Fibroblast of lung (primary cell): ENCODE measurements at places on chromosomes 11 and 22. TPM values are rescaled to one million over a fixed set of nuclear protein-coding genes. Genes with fewer than 3 reads are reported as not detected.

- H3K4me1 ChIP-seq: no peaks in the 10 kb centered on the region
- no peaks in the 10 kb centered on the region for H3K27me3 ChIP-seq
- no peaks in the 10 kb centered on the region for H3K36me3 ChIP-seq
- no peak overlapping the region for H3K27ac ChIP-seq
- H3K4me3 ChIP-seq: no peak overlapping the region
Observed at GRCh38 chr11:57378186-57378585, 2.8 kb downstream of the PRG3 start.

GRCh38 chr22:44947049-44947448 lies 62.8 kb downstream of the PHF21B start:
- H3K27ac ChIP-seq: no peak overlapping the region
- no peaks in the 10 kb centered on the region for H3K36me3 ChIP-seq
- no peaks in the 10 kb centered on the region for H3K27me3 ChIP-seq
- no peaks in the 10 kb centered on the region for H3K4me1 ChIP-seq
- no peak overlapping the region for H3K4me3 ChIP-seq

DNA sequence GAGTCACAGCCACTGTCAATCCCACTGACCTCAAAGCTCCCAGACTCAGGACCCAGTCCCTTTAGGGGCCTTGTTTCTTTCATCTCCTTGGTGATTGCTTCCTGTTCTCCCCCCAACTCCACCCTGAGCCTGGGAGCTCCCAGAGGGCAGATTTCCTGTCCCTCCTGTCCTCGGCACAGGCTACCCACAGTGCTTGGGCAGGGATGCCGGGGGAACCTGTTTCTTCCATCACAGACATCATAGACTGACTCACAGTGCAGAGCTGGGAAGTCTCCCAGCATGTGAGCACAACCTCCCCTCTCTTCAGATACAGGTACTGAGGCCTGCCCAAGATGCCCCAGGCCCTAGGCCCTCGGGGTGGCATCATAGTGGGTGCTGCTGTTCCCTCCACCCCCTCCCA lies 16.6 kb downstream of the TRIM29 start:
- no peak overlapping the region for H3K27ac ChIP-seq
- H3K4me3 ChIP-seq: no peak overlapping the region
- H3K4me1 ChIP-seq: no peaks in the 10 kb centered on the region

DNA sequence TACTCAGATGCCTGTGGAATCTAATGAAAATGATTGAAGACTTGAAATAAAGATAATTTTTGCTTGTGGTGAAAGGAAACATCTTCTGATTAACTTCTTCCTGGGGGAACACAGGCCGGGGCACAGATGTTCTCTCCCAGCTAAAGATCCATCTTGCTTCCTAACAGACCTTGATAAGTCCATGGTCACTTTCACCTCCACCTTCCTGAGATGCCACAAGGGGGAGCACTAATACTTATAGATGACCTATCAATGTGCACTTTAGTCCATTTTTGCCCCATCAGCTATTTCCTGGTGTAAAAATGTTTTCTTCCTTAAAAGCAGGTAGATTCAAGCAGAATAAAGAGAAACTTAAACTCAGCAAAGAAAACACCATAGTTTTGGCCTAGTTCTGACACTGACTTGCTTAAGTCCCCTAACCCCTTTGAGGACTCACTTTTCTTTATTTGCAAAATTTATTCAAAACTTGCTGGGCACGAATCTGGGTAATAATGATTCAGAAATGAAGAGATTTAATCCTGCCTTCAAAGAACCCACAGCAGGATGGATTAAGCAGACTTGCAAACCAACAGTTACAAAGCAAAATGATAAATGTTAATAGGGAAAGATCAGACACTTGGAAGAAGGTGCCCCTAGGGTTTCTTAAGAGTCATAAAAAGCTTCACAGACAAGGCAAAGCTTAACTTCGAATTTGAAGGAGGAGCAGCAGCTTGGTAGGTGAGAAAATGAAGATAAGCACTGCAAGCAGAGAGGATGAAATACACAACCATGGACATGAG lies 158.7 kb downstream of the RAB38 start:
- H3K27ac ChIP-seq: no peak overlapping the region
- no peaks in the 10 kb centered on the region for H3K27me3 ChIP-seq
- H3K4me1 ChIP-seq: no peaks in the 10 kb centered on the region
- peak; percentile 77 for DNase-seq

DNA sequence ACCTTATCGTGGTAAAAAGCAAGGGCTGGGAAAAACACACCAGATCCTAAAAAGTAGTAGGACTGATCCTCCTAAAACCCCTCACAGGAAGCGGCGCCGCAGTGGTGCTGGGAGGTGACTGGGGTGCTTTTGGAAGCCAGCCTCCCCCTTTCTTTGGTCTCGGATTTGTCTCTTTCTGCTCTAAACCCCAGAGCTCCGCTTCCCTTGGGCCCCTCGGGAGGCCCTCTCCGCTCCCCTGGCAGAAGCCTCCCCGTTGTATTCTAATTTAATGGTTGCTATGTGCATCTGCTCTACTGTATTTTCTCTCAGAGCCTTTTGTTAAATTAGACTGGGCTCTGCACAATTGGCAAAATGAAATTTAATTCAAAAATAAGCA lies 587.7 kb downstream of the OPCML start:
- peak overlapping the region; percentile 46 for H3K4me3 ChIP-seq
- DNase-seq: no peak

DNA sequence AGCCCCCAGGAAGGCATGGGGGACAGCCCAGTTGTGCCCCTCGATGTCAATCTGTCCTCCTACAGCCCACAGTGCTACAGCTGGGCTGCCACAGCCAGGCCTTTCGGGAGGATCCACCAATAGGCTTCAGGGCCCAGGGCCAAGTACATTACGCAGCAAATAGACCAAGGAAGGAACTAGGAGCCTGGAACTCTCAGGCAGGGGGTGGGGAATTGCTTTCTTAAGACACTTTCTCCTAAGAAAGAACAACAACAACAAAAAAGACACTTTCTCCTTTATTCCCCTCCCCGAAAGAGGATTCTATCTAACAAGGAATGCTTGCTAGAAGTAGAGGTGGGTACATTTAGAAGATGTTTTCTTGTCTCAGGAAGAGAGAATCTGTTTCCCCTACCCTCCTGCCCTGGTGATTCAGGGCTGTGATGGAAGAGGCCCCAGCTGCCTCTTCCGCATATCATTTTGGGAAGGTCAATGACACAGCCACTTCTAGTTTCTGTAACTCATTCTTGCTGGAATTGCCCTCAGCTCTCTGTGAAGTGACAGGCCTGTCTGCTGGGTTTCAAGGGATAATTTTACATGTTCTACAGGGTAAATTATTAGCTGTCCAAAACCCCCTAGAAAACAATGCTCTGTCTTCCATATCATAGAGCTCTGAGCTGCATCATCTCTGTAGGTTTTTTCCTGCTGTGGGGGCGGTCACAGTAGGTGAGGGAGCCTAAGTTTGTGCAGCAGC lies 6.0 kb upstream of the MALAT1 start:
- H3K36me3 ChIP-seq: no peaks in the 10 kb centered on the region
- H3K27me3 ChIP-seq: no peaks in the 10 kb centered on the region
- DNase-seq: peak; percentile 86
- H3K27ac ChIP-seq: peak overlapping the region; percentile 100
- peak overlapping the region; percentile 18 for H3K4me3 ChIP-seq
- peaks cover 71% of the 10 kb centered on the region for H3K4me1 ChIP-seq

GRCh38 chr11:86889001-86889341 lies 66.2 kb downstream of the FZD4 start:
- H3K36me3 ChIP-seq: no peaks in the 10 kb centered on the region
- no peak for DNase-seq
- no peaks in the 10 kb centered on the region for H3K4me1 ChIP-seq
- H3K4me3 ChIP-seq: no peak overlapping the region

DNA sequence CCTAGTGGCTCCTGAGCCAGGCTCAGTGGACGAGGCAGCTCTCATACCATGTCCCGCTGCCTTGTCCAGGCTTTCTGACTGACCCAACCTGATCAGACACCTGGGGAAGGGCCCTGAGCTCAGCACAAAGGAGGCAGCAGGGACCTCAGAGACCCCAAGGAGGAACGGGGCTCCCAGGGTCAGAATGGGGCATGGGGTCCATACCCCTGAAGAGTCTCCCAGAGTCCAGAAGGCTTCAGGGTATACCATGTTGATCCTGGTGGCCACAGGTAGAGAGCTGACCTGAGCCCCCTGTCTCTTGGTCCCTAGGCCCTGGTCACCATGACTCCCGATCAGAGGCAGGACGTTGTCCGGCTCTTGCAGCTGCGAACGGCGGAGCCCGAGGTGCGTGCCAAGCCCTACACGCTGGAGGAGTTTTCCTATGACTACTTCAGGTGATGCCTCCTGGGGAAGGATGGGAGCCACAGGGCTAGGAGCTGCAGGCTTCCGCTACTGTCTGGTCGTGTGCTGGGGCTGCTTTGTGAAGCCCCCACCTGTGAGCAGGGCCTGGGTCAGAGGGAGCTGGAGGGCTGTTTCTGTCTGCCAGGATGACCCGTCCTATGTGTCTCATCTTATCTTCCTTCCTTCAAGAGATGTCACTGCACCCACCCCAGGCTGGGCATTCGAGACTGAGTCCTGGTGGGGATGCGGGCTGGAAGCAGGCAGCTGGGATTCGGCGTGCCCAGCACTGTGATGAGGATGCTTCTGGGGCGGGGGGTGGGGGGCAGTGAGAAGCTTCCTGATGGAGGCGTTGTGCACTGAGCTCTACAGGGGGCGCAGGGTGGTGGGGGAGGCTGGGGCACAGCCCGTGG lies 74.2 kb downstream of the MYO7A start:
- H3K4me1 ChIP-seq: no peaks in the 10 kb centered on the region
- no peaks in the 10 kb centered on the region for H3K36me3 ChIP-seq
- DNase-seq: no peak
- H3K27me3 ChIP-seq: no peaks in the 10 kb centered on the region

- H3K4me3 ChIP-seq: no peak overlapping the region
- H3K27me3 ChIP-seq: no peaks in the 10 kb centered on the region
- H3K36me3 ChIP-seq: no peaks in the 10 kb centered on the region
- H3K4me1 ChIP-seq: no peaks in the 10 kb centered on the region
- H3K27ac ChIP-seq: no peak overlapping the region
Observed at GRCh38 chr11:71332046-71332445, 79.7 kb upstream of the SHANK2 start.

- peaks cover 10% of the 10 kb centered on the region for H3K36me3 ChIP-seq
- no peaks in the 10 kb centered on the region for H3K27me3 ChIP-seq
- DNase-seq: peak; percentile 94
- H3K4me3 ChIP-seq: peak within 1 kb of the TSS; percentile 59
- peak within 1 kb of the TSS; percentile 63 for H3K27ac ChIP-seq
Observed at GRCh38 chr11:65040847-65041622, at the start of gene SAC3D1. SAC3D1 (plus strand) TSS chr11:65041210; CDS start chr11:65041293, 83 bp downstream.

DNA sequence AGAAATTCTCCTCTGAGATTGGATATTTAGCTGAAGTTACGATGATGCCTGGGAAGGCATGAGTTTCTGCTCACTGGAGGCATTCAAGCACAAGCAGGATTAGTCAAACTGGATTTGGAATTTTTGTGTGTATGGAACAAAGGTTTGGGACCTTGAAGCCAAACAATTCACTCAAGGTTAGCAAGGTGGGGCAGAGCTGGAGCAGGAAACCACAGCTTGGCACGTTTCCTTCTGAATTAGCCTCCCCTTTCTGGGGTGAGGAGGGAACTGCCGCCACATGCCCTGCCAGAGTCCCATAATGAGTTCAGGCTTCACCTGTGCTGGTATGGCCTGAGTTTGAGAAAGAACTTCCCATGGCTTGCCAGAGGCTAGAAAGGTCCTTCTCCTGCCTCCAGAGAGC lies 50.9 kb upstream of the RRAS2 start:
- no peak overlapping the region for H3K27ac ChIP-seq
- no peak overlapping the region for H3K4me3 ChIP-seq
- no peak for DNase-seq
- no peaks in the 10 kb centered on the region for H3K36me3 ChIP-seq
- no peaks in the 10 kb centered on the region for H3K27me3 ChIP-seq

- no peak for DNase-seq
- H3K4me1 ChIP-seq: no peaks in the 10 kb centered on the region
- no peaks in the 10 kb centered on the region for H3K36me3 ChIP-seq
- H3K27me3 ChIP-seq: peaks cover 2% of the 10 kb centered on the region
- no peak overlapping the region for H3K27ac ChIP-seq
Observed at GRCh38 chr11:130692220-130692619, 224.1 kb downstream of the SNX19 start.

DNA sequence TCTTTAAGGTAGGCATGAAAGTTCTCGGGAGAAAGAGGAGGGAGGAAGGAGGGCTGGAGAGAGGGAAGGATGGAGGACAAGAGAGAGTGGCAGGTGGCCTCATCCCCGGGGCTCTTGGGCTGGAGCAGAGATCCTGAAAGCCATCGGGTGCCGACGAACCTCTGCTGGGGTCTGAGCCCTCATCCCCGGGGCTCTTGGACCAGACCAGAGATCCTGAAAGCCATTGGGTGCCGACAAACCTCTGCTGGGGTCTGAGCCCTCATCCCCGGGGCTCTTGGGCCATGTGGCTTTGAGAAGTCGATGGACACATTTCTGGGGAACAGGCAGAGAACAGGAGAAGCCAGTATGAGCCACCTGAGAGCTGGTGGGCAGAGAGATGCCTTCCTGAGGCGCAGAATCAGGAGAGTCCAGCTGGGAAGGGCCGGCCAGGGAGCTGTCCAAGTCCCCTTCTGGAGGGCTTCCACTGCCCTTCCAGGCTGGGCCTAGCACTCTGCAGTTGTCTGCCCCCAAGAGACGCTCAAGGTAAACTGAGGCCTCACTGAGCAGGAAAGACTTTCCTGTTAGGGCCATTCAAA lies 1398.1 kb downstream of the BRD1 start:
- no peak for DNase-seq
- no peaks in the 10 kb centered on the region for H3K4me1 ChIP-seq
- no peak overlapping the region for H3K27ac ChIP-seq

- H3K27me3 ChIP-seq: no peaks in the 10 kb centered on the region
- no peaks in the 10 kb centered on the region for H3K36me3 ChIP-seq
- DNase-seq: no peak
Observed at GRCh38 chr22:48334971-48335370, 1492.7 kb downstream of the BRD1 start.

DNA sequence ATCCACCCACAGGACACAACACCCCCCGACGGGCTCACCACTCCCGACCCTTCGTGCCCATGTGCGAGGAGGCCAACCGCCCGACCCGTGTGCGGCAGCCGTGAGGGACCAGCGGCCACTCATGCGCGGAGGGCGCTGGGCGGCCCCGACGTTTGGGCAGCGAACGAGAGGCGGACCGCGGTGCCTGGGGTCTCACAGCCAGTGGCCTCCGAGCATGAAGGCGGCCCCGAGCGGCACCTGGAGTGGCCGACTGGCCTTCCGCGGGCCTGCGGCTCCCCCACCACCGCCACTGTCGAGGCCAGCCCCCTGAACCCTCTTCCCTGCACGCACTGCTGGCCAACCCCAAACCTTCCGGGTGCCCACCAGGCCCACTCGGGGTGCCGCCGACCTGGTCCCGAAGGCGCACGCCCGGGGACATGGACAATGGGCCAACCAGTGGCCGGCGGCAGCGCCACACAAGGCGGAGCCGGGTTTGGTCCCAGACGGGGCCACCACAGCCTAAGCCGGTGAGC lies 4274.9 kb upstream of the OR11H1 start:
- H3K4me3 ChIP-seq: no peak overlapping the region
- DNase-seq: no peak
- no peaks in the 10 kb centered on the region for H3K27me3 ChIP-seq
- H3K4me1 ChIP-seq: no peaks in the 10 kb centered on the region

- peaks cover 2% of the 10 kb centered on the region for H3K4me1 ChIP-seq
- H3K36me3 ChIP-seq: no peaks in the 10 kb centered on the region
- no peak for DNase-seq
- H3K27me3 ChIP-seq: no peaks in the 10 kb centered on the region
Observed at GRCh38 chr11:94750319-94751217, 17.6 kb upstream of the AMOTL1 start.

MUC5AC gene
- total RNA-seq: not detected in 2 replicates

P4HA3 gene
- 4.1 and 5.1 TPM in 2 replicates for total RNA-seq

PAX6 gene
- total RNA-seq: not detected in 2 replicates

THOC5 gene
- total RNA-seq: 47.8 and 52.8 TPM in 2 replicates

PRR33 gene
- not detected in 2 replicates for total RNA-seq

RAG2 gene
- total RNA-seq: not detected in 2 replicates

ACTN3 gene
- under 0.01 TPM in 1 of 2 replicates, not detected in the other for total RNA-seq

STK33 gene
- 1.7 and 2.8 TPM in 2 replicates for total RNA-seq

PPP1CA gene
- 90.7 and 104 TPM in 2 replicates for total RNA-seq
